ENCODE measurements at places on chromosomes 12 and 14. TPM values are rescaled to one million over a fixed set of nuclear protein-coding genes. Genes with fewer than 3 reads are reported as not detected.

Gene CLEC7A
- 0.48 TPM for total RNA-seq

Gene EGLN3
- total RNA-seq: 12.8 TPM

DNA sequence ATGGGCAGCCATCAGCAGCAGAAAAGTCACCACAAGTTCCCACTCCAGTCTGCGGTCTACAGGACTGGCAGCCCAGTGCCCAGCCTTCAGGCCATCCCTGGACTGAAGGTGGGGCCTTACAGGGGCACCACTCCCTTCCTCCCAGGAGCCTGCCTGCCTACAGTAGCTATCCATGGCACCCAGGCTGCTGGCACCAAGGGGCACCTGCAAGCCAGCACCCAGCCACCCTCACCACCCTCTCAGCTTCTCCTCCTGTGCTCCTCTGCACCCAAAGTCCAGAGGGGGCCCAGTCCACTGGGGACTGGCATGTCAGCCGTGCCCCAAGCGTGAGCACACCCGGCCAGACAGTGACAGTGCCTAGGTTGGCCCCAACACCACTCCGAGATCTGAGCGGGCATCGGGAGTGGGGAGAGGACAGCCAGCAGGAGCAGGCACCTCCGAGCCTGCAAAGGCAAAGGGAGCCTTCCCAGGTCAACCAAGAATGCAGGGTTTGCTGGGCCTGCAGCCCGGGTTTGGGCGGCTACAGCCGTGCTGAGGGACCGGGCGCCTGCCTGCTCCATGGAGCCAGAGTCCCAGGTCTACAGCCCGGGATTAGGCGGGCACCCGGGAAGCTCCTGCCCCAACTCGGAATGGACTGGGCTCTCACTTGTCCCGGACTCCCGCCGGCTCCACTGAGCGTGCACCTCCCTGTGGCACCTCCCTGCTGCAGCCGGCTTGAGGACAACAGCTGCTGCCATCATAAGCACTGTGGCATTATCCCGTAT is 8.1 kb upstream of the OR6C65 start:
- peaks cover 16% of the 10 kb centered on the region for H3K27me3 ChIP-seq
- DNase-seq: no peak
- no peak overlapping the region for H3K27ac ChIP-seq
- H3K36me3 ChIP-seq: no peaks in the 10 kb centered on the region

DNA sequence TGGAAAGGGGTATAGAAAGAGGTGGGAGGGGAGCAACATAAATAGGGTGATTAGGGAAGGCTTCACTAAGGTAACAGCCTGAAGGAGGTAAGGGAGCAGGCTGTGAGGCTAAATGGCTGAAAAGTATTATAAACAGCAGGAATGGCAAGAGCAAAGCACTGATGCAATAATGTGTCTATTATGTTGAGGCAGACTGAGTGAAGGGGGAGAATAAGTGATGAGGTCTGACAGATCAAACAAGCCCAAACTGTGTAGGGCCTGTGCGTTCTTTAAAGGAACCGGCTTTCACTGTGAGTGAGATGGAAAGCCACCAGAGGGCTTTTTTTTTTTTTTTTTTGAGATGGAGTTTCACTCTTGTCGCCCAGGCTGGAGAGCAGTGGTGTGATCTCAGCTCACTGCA is 6.7 kb upstream of the VCPKMT start:
- DNase-seq: no peak
- peaks cover 3% of the 10 kb centered on the region for H3K4me1 ChIP-seq
- no peak overlapping the region for H3K4me3 ChIP-seq
- H3K27ac ChIP-seq: no peak overlapping the region

- peaks cover 5% of the 10 kb centered on the region for H3K4me1 ChIP-seq
- H3K36me3 ChIP-seq: peaks cover 2% of the 10 kb centered on the region
- H3K27ac ChIP-seq: no peak overlapping the region
- peaks cover 3% of the 10 kb centered on the region for H3K27me3 ChIP-seq
Observed at GRCh38 chr12:124025661-124026060, 52.6 kb downstream of the ZNF664 start.

DNA sequence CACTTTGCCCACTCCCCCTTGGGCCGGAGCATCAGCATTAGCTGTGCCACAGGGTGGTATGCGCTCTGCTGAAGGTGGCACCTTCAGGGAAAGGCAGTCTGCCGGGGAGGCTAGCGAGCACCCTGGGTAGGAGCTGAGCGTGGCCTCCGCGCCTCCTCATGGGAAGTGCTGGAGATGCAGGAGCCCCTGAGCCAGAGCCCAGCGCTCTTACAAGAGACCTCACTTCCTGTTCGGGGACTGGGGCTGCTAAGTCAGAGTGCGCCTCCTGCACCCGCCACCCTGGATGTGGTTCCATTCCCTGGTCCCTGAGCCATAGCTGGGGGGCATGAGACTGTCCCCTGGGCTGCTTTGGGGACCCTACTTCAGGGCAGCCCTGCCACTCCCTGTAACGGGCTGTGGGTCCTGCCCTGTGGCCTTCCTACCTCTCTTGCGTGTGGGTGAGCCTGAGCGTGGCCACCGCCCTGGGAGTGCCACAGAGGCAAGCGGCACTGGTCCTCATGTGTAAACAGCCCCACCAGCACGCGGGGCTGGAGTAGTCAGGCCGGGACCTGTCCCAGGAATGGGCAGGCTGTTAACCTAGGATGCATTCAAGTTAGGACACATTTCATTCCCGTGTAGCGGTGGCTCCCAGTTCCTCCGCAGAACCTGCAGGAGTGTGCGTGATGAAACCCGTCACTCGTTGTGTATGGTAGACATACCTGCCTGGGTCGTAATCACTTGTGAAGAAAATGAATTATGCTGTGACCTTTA is 19.4 kb downstream of the COA8 start:
- H3K4me1 ChIP-seq: no peaks in the 10 kb centered on the region
- H3K36me3 ChIP-seq: peaks cover 3% of the 10 kb centered on the region
- H3K27me3 ChIP-seq: no peaks in the 10 kb centered on the region
- no peak for DNase-seq
- no peak overlapping the region for H3K27ac ChIP-seq

- H3K27me3 ChIP-seq: peaks cover 9% of the 10 kb centered on the region
- no peak overlapping the region for H3K27ac ChIP-seq
- no peak for DNase-seq
- H3K36me3 ChIP-seq: no peaks in the 10 kb centered on the region
- no peak overlapping the region for H3K4me3 ChIP-seq
- peaks cover 14% of the 10 kb centered on the region for H3K4me1 ChIP-seq
Observed at GRCh38 chr12:111169032-111169431, 199.9 kb downstream of the PHETA1 start.

DNA sequence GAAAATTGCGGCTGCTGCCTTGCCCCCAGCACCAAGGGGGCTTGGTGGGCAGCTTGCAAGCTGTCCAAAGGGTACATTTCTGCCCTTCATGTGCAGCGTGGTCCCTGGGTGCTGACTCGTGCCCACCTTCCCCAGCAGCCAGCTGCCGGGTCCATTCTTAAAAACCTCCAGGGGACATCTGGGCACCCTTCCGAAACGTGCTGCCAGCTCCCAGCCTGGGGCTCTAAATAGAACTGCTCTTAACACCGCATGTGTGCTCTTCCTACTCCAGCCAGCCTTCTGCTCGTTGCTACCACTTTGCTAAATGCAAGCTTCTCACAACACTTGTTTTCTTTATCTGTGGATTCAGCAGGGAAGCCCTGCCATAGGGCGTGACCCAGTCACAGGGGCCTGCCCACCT is 66.0 kb downstream of the RIMBP2 start:
- no peaks in the 10 kb centered on the region for H3K36me3 ChIP-seq
- H3K27ac ChIP-seq: no peak overlapping the region
- no peak for DNase-seq
- H3K27me3 ChIP-seq: peaks cover 2% of the 10 kb centered on the region
- H3K4me3 ChIP-seq: no peak overlapping the region

DNA sequence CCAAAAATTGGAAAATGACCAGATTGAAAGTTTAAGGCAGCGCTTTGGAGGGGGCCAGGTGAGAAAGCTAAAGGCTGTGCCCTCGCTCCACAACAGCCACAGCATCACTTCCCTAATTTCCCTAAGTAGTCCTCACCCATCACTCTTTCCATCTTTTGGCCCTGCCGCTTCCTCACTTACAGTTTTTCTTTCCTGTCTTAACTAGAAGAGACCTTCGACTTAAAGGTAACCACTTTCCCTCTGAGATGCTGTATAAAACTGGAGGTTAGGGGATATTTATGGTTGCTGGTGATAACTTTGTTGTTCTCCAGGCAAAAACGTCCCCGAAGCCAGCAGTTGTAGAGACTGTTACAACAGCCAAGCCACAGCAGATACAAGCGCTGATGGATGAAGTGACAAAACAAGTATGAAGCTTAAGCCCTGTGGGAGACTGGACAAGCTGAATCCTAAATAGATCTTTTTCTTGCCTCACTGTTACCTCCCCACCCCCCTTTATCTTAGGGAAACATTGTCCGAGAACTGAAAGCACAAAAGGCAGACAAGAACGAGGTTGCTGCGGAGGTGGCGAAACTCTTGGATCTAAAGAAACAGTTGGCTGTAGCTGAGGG is 4.3 kb downstream of the DDIT3 start:
- peaks cover 50% of the 10 kb centered on the region for H3K36me3 ChIP-seq
- no peak for DNase-seq
- H3K27ac ChIP-seq: no peak overlapping the region
- no peak overlapping the region for H3K4me3 ChIP-seq

- H3K4me1 ChIP-seq: no peaks in the 10 kb centered on the region
- H3K27me3 ChIP-seq: no peaks in the 10 kb centered on the region
- H3K4me3 ChIP-seq: no peak overlapping the region
- no peak for DNase-seq
Observed at GRCh38 chr14:46451800-46452199, 199.8 kb downstream of the RPL10L start.

DNA sequence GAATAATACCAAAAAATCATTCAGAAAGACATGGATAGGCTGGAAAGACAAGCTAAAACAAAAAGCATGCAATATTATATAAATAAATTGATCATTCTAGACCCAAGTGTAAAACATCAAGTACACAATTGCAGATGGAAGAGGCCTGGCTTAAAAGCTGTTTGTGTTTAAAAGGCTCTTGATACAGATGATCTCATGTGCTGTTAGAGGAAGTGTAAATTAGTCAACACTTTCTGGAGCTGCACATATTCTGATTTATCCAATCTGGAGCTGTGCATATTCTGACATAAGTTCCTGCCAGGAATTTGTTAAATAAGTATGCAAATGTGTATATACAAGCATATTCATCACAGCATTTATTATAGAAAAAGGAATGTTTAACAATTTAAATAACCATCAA is 273.1 kb downstream of the RPS29 start:
- H3K4me1 ChIP-seq: no peaks in the 10 kb centered on the region
- H3K36me3 ChIP-seq: no peaks in the 10 kb centered on the region
- no peak overlapping the region for H3K4me3 ChIP-seq
- H3K27me3 ChIP-seq: no peaks in the 10 kb centered on the region
- H3K27ac ChIP-seq: no peak overlapping the region

DNA sequence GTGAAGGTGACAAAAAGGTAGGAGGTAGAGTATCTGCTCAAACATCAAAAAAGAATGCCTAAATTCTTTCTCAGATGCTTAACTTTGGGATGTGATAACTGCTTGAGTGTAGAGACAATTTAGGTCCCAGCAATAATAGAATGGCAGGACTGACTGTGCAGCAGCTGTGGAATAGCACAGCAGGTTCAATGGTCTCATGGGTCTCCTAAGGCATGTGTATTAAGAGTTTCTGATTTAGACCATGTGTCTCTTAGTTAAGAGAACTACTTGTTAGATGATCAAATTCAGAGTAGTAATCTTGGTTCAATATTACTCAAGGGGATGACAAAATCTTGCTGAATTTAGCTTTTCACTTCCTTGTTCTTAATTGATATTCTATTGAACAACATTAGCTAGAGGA is 72.0 kb downstream of the ALX1 start:
- H3K27me3 ChIP-seq: peaks cover 2% of the 10 kb centered on the region
- no peak overlapping the region for H3K4me3 ChIP-seq
- no peak for DNase-seq
- H3K4me1 ChIP-seq: no peaks in the 10 kb centered on the region

- no peaks in the 10 kb centered on the region for H3K4me1 ChIP-seq
- H3K4me3 ChIP-seq: no peak overlapping the region
- H3K27me3 ChIP-seq: no peaks in the 10 kb centered on the region
- no peak overlapping the region for H3K27ac ChIP-seq
- H3K36me3 ChIP-seq: no peaks in the 10 kb centered on the region
Observed at GRCh38 chr12:85741046-85741445, 95.2 kb downstream of the RASSF9 start.
